CD4-positive, alpha-beta T cell treated with Interleukin-6 at 100 ng/mL for 8 hours (primary cell): ENCODE measurements at places on chromosomes 6 and 20.
A peak's percentile ranks its signal among the peaks of the same experiment; 100 is the strongest.

DNA sequence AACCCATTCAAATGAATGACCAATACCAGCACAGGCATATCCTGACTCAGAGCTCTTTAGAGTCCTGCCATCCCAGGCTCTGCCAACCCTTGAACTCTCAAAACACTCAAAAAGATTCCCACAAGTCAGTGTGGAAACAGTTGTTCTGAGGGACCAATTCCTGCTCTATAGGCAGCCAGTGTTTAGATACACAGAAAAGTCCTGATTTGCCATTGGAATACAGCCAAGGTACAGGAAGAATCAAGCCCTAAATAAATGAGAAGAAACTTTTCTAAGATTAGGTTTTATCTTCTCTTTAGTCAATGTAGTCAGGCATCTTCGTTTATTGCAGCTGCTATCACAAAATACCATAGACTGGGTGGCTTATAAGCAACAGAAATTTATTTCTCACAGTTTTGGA is 626.8 kb upstream of the ARID1B start:
- DNase-seq = no peak

GRCh38 chr20:19932170-19932667 is 84.9 kb upstream of the NAA20 start:
- DNase-seq = no peak

GRCh38 chr6:10894958-10895357 is 8.1 kb downstream of the SYCP2L start:
- DNase-seq = no peak

DNA sequence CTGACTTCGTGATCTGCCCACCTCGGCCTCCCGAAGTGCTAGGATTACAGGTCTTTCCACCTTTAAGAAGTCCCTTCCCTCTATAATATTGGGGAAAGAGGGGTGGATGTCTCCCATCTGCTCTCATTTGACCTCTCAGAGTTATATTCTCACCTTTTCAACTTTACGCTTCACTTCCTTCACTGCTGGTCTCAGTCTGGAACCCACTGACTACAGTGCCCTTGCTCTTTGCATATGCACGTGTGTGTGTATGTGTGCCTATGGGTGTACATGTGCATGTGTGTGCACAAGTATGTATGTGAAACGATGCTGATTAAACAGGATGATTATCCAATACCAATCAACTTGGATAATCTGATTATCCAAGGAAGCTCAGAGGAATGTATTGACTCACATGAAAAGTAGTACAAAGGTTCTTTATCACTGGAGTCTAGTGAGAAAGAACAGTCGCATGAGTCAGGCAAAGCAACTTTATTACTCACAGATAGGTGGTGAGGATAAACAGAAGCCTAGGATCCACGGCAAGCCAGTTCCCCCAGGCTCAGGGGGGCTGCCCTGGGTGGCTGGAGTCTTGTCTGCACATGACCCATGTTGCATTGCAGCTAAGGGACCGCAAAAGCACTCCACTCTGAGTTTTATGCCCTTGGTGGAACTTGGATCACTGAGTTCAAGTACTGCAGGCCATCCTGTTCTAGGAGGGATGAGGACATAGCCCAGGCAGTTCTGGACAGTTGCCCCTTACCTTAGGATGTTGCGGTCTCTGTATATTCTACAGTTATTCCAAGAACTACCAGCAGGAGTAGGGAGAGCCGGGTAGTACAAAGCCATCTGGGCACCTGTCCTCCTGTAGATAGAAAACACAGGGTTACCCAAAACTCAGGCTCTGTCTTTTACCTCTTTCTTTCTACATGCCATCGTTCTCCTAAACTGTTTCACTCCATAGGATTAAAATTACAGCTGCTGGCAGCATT is 50.9 kb downstream of the SNRNP48 start:
- DNase-seq = no peak

DNA sequence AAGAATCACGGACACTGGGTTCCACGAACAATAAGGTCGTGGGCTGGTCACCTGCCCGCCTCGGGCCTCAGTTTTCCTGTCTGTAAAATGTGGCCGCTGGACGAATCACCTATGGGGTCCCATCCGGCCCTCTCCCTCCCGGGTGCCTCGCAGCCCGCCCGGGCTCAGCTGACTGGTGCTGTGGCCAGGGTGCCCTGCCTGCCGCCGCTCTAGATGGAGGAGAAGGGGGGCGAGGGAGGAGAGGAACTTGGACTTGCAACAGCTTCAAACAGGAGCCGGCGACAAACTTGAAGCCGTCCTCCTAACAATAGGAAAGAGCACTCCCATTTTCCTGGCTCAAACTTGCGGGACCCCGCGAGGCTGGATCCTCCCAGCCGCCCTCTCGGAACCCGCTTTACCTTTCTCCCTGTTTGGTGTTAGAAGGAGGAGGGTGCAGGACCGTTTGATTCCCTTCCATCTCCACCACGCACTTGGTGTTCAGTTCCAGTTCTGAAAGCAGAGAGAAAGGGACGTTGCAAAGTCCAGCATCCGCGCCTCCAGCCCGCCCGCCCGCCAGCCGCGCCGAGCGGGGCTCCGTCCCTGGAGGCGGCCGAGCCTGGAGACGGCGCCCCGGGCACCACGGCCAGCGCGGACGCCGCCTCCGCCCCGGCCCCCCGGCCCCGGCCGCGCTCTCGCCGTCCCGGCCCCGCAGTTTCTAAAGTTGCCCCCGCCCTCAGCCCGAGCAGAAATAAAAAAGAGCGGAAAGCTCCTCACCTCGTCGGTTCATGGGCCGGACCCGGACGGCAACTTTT is 584 bp downstream of the KIF13A start:
- no peak for DNase-seq

GRCh38 chr20:3660262-3661059 is 2.7 kb downstream of the GFRA4 start:
- DNase-seq = no peak

DNA sequence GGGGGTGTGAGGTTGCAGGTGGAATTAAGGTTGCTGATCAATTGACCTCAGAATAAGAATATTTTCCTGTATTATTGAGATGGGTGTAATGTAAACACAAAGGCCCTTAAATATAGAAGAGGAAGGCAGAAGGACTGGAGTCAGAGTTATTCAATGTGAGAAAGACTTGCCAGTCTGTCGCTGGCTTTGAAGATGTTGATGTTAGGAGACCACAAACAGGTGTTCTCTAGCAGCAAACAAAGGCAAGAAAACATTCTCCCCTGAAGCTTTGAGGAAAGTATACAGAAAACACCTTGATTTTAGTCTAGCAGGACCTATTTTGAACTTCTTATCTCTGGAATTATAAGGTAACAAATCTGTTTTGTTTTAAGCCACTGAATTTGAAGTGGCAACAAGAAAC is 138.9 kb upstream of the PTPRK start:
- no peak for DNase-seq

DNA sequence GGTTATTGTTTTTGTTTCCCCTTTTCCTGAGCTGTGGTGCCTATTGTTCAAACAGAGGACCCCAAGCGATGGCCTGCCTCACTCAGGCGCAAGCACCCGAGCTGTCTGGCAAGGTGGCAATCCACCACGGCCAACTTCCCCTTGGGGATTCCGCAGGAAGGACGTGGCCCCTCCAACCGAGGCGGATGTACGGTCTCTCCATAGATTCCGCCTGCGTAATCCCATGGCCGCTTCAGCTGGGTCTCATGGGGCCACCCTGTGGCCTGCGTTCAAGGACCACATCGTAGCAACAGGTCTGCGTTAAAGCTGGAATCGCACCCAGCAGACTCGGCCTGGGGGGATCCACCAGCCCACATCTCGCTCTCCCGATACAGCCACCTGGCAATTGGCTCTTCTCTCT is 79.9 kb downstream of the CEBPB start:
- no peak for DNase-seq

GRCh38 chr20:41135187-41135887 is 2.0 kb upstream of the PLCG1 start:
- DNase-seq = peak; percentile 68

DNA sequence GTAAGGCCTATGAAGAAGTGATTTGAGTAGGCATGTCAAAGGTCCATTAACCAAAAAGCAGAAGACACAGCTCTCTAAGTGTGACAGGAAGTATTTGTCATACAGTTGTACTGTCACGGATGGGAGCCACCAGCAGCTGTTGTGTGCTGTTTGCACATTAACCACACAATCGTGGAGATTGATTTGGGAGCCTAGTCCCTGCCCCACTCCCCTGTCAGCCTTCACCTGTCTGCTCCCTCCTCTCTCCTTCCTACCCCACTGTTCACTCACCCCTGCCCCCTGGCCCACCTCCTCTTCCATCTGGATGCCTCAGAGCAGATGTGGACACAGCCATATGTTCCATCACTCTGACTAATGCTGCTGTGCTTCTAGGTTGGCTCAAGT is 124.7 kb upstream of the SPACA1 start:
- no peak for DNase-seq

GRCh38 chr6:44045672-44046015 is 81.6 kb downstream of the MRPL14 start:
- DNase-seq = no peak

DNA sequence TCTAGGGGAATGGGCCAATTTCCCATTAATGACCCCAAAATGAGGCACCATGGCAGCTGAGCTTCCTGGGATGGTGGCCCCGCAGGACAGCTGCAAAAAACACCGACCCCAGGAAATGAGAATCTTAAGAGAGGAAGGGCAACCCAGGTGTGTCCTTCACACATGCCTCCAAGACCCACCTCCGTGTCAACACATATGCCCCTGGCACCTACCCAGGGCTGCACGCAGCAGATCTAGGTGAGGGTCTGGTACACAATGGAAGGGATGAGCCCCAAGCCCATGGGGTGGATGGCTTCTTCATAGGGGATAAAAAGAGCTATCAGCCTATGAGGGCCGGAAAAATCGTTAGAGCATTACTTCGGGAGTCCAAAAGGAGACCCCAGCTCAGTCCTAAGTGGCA is 9.5 kb downstream of the MTCH1 start:
- no peak for DNase-seq

DNA sequence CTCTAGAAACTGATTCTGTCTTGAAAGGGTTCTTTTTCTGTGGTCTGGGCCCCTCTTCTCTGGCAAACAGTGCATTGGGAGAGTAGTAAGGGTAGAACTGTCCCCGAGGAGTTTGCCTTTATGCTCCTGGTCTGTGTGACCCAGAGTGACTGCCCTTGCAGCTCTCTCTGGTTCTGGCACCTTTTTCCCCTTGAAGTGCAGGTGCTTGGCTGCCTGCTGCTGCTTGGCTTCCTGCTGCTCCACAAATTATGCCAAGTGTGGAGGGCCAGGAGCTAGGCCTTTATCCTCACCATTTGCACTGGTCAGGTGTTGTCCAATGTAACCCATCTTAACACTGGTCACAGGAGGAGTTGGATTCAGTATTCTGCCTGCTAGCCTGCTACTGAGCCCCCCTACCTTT is 11.2 kb downstream of the KIZ start:
- DNase-seq = no peak

DNA sequence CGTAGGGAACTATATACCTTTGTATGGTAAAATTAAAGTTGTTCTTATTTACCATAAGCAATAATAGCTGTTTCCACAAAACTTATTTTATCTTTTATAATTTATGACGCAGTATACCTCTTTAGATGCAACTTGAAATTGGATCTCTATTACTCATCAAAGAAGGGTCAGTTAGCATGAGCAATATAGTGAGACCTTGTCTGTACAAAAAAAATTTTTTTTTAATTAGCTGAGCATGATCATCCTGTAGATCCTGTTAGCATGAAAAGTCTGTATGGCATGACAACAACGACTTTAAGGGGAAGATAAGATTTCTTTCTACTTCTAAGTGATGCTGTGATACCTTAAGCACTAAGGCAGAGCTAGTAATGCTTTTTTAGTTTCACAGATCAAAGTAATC is 5.9 kb downstream of the ALDH5A1 start:
- no peak for DNase-seq

GRCh38 chr6:168243812-168244376 is 75.7 kb downstream of the DACT2 start:
- no peak for DNase-seq

DNA sequence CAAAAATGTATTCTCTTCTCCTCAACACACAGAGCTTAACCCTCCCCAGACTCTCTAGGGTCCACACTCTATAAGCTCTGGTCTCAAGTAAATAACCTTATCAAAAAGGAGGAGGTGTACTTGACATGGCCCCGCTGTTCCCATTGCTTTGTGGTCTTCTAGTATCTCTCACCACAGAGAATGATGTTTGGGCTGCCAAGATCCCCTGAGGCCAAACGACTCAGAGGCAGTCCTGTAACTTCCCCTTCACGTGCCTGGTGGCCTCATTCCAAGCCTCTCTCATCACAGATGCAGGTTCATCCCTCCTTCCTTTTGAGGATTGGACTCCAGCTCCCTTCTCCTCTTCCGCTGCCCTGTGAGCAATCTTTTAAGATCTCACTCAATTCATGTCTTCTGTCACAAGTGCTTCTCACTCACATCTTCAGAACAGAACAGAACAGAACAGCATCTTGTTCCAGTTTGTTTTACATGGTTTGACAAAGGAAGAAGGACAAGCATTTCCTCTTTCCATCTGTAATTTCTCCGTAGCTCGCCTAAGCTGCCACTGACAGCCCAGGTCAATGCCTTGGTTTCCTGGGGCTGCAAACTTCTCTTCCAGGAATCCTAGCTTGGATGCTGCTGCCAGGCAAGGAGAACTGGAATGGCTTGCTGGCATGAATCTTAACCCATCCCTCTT is 541.5 kb downstream of the CD83 start:
- DNase-seq = no peak

DNA sequence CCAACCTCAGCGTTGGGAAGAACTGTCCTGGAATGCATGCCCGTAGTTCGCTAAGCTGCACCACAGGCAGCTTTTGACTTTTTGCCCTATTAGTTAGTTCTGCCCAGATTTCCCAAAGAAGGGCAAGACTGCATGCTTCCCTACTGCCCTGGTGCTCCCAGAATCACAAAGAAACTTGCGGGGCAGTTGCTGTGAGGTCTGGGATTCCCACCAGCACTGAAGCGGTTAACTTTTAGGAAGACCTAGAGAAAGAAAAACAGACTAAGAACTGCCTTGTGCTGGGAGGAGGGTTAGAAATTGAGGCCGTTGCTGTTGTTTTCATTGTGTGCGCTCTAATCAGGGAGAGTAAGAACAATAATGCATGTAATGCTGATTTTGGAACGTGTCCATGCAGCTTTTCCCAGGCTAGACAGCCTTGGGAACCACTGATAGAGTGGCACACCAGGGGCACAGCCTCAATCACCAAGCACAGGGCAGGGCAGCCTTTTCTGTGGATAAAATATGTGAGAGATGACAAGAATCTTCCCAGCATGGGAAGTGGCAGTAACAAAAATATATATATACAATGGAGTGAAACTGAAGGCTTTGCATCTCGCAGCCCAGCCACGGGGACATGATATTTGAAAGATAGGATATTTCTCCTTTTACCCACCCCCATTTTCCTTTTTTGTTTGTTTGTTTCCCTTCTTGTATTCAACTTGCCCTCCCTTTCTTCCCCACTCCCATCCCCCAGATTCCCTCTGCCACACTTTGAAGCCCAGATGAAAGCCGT is 137.7 kb upstream of the HEY2 start:
- DNase-seq = no peak

- DNase-seq = no peak
These were observed 1.7 kb downstream of the SNX21 start for GRCh38 chr20:45835329-45835765.
